Left cardiac atrium (tissue), 4 donors: ENCODE measurements at places on chromosomes 13 and 19. TPM values are rescaled to one million over a fixed set of nuclear protein-coding genes. Genes with fewer than 3 reads are reported as not detected.

LILRB5 gene
- 15.1 TPM for total RNA-seq

FDX2 gene
- total RNA-seq = 18.2 TPM

CEACAM7 gene
- total RNA-seq = not detected

HNRNPA1L2 gene
- 3.6 TPM for total RNA-seq

ZNF460 gene
- 32.7 TPM for total RNA-seq

TMIGD2 gene
- total RNA-seq = not detected

CATSPERD gene
- total RNA-seq = not detected

SIGLECL1 gene
- total RNA-seq = not detected
